NCI-H510A treated with DMSO at 0.1 percent for 48 hours (cell line): ENCODE measurements at places on chromosomes 4 and X.
A peak's percentile ranks its signal among the peaks of the same experiment; 100 is the strongest.

- no peak for DNase-seq
These were observed 249.1 kb downstream of the KCNIP4 start for GRCh38 chr4:21699446-21699845.

DNA sequence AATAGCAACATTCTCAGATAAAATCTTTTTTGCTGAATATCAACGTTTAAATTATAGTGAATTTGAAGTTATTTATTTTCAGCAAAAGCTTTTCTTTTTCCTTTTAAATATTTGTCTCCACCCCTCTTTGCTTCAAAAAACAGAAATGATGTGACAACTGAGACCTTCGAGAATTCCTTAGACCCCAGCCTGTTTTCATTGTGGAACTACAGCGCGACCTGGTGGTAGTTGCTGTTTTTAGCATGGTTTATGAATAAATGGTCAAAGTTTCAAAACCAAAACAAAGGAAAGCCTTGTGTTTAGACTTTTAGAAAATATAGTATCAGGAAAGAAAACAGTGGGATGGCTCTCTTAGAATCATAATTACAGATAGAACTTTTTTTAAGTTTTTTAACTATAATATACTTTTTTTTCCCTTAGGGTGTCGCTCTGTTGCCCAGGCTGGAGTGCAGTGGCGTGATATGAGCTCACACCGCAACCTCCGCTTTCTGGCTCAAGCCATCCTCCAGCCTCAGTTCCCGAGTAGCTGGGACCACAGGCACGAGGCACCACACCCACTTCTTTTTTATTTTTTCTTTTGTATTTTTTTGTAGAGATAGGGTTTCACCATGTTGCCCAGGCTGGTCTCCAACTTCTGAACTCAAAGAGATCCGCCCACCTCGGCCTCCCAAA, 26.8 kb upstream of the TMEM184C start:
- peak; percentile 38 for DNase-seq

DNA sequence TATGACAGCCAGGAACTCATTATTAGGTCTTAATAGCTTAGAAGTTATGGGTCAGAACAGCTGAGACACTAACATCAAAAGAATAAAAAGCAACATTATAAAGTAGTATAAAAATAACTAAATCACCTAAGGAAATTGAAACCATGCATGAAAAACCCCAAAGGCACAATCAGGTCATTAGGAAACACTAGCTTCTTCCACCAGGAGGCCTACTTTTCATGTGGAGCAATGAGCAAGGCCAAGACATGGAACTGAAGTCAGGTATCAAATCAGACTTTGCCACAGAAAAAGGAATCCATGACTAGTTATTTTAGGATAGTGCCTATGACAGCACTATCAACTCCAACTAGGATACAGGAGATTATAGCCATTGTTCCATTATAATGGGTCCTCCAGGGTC, 7.9 kb downstream of the HUWE1 start:
- DNase-seq: no peak

GRCh38 chr4:52852041-52852440, 10.1 kb upstream of the RASL11B start:
- no peak for DNase-seq

GRCh38 chrX:25144043-25144940, 128.5 kb upstream of the ARX start:
- DNase-seq: peak; percentile 21

DNA sequence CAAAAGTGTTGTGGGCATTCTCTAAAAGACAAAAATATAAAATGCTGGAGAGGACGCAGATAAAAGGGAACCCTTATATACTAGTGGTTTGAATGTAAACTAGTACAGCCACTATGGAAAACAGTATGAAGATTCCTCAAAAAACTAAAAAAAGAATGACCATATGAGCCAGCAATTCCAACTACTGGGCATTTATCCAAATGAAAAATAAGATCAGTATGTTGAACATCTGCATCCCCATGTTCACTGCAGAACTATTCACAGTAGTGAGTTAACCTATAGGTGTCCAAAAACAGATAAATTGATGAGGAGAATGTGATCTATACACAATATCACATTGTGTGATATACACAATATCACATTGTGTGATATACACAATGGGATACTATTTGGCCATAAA, 1615.3 kb downstream of the PCDH18 start:
- no peak for DNase-seq

GRCh38 chrX:46204721-46205422, 340.3 kb downstream of the ZNF674 start:
- DNase-seq: no peak

GRCh38 chrX:46589977-46590723, 16.6 kb downstream of the CHST7 start:
- DNase-seq: no peak

GRCh38 chr4:692771-693554, 4.0 kb upstream of the SLC49A3 start:
- no peak for DNase-seq

DNA sequence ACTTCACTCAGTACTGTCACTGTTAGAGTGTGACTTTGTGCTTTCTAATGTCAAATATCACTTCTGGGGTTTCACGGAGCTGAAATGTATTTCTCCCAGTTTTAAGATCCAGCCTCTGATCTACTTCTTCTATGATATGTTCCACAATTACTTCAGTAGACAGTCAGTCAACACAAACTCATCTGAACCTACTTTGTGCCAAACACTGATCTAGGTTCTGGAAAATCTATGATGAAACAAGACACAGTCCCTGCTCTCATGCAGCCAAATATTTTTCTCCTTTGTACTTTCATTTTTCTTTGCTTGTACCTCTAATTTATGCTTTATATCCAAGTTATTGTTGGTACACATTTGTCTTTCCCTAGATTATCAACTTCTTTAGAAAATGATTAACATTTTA, 641.3 kb upstream of the FTHL17 start:
- no peak for DNase-seq

DNA sequence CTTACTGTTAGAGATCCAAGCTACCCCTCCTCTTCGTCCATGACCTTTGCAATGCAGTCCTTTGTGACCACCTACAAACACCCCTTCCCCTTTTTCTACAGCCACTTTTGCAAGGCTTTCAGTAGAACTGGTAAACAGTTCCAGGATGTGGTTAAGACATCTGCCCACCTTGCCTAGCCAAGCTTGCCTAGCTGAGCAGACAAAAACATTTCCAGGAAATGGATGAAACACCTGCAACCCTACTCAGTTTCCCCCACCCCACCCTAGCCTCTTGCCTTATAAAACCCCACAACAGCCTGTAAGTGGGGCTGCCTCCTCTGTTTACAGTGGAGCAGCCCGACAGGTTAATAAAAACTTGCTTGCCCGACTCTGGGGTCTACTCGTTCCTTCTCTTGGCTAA, 133.8 kb downstream of the ZC4H2 start:
- DNase-seq: no peak

DNA sequence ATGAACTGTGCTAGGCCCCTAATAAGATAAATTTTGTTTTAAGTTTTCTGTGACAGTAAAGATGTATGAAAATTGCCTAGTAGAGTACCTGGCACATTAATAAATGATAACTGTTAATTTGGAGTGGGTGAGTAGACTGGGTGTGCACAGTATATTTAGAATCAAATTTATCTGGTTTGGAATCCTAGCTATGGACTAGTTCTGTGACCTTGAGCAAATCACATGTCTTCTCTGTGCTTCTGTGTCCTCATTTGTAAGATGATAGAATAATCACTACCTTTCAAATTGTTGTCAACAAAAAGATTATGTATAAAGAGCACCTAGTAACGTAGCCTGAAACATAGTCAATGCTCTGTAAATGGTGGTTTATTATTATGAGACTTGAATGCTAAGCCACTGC, 170.2 kb downstream of the AR start:
- no peak for DNase-seq

DNA sequence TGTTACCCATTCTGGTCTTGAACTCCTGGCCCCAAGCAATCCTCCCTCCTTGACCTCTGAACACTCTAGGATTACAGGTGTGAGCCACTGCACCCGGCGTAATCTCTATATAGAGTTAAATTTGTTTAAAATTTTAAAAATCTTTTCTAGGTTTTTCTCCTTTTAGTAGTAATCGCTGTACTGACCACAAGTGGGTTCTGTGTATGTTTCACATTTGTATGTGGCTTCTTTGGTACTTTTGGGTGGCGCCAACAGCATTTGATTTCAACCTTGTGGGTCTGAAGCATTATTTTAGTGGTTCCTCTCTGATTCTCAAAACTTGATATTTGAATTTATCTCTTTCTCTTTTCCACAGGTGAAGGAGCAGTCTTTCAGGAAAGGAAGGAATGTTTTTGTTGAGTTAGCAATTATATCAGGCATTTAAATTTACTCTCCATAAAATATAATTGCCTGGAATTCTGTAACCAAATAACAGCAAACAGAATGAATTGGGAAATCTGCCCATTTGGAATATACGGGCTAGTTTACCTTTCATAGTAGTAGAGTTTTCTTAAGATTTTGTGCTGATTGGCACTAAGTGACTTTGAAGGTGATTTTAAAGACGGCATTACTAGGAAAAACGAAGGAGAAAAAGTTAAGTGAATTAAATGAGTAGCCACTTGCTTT, 29.5 kb downstream of the ARHGAP10 start:
- DNase-seq: no peak

DNA sequence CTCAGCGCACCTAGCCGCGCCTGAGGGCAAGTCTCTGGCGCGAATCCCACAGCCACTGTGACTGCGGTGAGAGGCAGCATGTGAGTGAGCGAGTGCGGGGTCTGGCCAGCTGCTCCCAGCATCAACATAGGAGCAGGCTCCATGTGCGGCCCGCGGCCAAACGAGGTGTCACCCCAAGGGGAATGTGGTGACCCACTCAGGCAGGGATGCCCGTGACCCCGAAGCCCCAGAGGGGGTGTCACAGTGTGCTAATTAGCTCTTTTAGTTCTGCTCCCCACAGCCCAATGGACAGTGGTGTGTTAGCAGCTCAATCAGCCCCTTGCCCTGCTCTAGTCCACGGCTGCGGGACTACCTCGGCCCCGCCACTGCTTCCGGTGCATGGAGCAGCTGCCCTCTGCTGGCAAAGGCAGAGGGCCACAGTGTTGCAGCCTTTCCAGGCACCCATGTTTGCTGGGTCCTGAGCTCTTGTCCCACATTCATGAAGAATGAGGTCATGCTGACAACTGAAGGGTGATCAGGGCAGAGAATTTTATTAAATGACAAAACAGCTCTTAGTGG, 61.4 kb downstream of the AGA start:
- no peak for DNase-seq

DNA sequence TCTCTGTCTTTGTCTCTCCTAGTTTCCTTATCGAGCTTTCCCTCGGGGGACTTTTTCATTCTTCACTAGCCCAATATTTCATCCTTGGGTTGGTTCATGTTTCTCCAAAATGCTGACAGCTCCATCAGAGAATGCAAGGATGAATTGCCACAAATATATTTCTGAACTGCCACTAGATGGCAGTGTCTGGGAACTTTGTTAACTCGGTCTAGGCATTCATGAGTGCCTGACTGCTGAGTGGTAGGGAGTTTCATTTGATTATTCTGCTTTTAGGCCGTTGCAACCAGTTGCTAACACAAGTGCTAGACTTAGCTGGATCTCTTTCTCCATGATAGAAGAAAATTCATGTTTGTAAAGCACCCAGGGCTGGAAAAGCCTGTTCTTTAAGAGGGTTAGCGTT, 73.5 kb upstream of the RAP2C start:
- no peak for DNase-seq

DNA sequence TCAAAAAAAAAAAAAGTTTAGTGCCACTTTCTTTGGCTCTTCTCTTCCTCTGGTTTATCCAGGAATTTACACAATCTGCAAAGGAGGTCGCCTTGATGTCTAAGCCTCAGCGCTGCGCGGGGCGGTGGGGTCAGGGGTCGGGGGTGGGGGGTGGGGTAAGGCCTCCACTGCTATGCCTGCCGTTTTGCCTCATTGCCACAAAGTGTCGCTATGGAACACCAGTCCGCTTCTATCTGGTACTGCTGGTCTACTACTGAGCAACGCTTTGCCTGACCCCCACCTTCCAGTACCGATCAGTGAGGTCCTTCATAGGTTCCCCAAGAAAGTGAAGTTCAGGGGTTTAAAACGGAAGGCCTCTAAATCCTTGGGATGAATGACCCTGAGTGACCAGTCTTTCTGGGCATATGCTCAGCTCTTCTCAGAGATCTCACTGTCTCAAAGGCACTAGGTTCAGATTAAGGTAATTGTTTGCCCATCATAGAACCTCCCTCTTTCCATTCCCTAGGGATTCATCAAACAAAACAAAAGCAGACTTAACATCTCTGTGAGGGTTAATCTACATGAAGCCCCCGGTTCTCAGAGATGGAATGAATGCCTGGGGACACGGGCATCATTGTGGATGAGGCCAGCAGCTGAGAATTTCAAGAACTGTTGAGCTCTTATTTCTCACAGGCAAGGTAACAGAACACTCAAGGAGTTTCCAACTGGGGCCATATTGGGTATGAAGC, 16.9 kb upstream of the TSR2 start:
- no peak for DNase-seq

DNA sequence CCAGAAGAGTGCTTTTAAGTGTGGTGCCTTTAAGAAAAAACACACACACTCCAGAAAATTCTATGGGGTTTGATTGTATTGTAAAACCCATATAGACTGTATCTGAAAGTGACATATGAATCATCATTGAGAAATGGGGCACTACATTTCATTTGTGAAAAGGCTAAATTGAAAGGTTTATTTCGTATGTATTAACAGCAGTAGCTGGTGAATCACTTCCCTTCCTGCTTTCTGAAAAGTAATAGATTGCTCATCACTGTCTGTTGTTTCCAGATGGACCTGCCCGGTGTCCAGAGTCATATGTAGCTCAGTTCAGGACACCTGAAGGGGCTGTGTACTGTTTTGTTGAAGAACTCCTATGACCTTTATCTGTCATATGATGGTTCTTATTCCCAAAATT, 28.1 kb upstream of the HPRT1 start:
- no peak for DNase-seq

DNA sequence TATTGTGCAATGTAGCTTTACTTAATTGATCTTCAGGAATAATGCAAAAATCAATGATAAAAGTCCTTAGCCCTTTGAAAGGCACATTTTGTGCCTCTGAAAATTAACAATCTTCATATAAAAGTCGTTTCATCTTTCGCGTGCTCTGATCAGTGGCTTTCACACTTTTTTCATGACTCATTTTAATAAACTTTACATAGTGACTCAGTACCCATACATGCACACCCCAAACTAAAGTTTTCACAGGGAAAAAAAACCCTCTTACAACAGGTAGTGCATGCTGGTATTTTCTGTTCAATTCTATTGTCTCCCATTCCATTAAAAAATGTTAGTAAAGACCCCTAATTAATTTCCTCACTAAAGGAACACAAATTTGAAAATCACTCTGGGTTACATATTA, 21.5 kb downstream of the RWDD4 start:
- DNase-seq: no peak
